Activated T-cell treated with anti-CD3 and anti-CD28 coated beads for 1 hour (primary cell): ENCODE measurements at places on chromosomes 2 and 18.

GRCh38 chr2:109613081-109613921 lies 465 bp downstream of the SEPTIN10 start:
- DNase-seq = no peak

DNA sequence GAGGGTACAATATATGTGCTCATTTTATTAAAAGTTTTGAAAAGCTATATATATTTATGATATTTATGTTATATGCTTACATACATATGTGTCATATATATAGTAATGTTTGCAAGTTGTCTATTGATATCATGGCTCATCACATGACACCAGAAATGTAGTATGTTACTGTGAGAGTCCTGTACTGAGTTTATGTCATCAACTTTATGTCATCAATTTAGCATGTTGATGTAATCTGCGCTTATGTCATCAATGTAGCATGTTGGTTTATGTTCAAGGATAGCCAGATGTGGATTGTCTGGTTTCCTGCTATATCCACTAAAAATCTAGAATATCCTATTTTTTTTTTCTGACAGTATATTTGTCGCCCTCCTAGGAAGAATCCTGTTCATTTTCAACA lies 77.4 kb downstream of the APLF start:
- no peak for DNase-seq

- DNase-seq = no peak
Measured at GRCh38 chr2:17162713-17163112, 355.5 kb downstream of the RAD51AP2 start.

GRCh38 chr18:43382641-43383403 lies 105.5 kb upstream of the SYT4 start:
- DNase-seq = no peak

DNA sequence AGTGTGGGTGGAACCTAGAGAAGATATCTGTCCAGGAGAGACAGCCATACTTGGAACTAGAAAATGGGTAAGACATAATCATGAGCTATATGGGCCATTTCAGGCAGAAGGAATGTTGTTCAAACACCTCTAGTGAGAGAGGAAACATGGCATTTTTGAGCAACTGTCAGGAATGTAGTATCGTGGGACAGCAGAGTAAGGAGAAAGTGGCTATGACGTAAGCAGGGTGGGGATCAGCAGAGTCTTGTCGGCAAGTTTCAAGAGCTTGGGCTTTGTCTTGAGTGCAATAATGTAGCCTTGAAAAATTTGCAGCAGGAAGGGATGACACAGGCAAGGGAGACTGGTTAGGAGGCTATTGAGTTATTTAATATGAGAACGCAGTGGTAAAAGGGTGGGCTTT lies 20.4 kb downstream of the SERPINB7 start:
- no peak for DNase-seq

DNA sequence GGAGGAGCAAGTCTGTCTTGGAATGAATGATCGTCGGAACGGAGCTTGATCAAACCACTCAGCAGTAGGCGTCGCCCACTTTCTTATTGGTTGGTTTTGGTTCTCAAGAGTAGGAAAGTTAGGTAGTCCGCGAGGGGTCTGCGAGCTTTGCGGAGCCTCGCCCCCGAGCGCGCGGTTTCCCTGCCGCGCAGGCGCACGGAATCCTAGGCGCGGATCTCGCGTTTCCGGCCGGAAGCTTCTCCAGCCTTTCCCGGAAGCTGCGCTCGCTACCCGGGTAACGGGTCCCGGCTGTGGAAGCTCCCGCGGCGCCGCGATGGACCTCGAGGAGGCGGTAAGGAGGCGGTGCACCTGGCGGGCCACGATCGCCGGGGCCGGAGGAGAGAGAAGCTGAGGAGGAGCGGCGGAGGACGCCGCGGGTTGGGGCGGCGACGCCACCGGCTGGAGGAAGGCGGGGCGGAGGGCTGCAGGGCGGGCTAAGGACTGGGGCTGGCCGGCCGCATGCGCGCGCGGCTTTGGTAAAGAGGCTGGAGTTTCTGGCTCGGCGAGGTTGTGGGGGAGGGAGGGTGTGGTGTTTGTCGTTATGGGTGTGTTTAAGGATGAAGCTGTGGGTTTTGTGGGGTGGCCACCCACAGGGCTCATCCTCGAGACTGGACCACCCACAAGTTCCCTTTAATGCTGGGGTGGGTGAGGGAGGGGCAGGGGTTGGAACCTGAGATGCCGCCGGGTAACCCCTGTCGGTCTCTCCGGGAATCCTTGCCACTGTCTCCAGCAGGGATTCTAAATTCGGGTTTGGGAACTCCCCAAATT lies at the start of gene TAF1B:
TAF1B (plus strand) TSS at position 246 of the 807 bp plus-strand sequence; CDS start at position 314, 68 bp downstream.
- DNase-seq = peak; percentile 73

GRCh38 chr18:45962461-45962860 lies 4.7 kb downstream of the EPG5 start:
- DNase-seq = no peak

DNA sequence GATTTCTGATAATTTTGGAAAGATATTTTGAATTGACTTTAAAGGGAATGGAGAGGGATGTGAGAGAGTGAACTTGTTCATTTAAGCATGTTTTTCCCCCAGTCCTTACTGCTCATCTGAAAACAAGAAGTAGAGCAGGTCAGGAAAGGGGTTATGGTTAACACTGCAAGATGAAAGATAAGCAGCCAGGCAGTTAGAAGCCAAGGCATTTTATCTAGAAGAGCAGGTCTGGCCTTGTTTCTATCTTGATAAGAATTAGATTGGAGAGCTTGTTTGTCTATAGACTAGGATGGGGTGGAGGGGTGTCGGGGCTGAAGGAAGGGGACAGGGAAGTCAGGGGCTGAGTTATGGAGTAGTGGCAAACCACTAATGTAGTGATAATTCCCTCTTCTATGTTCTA lies 171.6 kb downstream of the IKZF2 start:
- no peak for DNase-seq

DNA sequence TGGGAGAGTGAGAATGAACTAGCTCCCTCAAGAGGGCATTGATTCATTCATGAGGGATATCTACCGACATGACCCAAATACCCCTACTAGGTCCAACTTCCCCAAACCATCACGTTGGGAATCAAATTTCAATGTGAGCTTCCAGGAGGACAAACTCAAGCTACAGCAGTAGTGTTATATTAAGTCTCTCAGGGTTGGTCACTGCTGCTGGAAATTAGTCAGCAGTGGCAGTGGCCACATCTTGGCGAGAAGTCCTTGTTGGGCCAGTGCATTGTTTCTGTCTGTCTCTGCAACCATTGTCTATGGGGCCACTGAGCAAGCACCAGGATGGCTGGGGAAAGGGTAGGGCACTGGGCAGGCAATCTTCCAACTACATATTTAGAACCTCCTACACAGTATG lies 47.5 kb downstream of the THUMPD2 start:
- no peak for DNase-seq

- no peak for DNase-seq
Measured at GRCh38 chr2:33370636-33371265, 105.7 kb upstream of the RASGRP3 start.

DNA sequence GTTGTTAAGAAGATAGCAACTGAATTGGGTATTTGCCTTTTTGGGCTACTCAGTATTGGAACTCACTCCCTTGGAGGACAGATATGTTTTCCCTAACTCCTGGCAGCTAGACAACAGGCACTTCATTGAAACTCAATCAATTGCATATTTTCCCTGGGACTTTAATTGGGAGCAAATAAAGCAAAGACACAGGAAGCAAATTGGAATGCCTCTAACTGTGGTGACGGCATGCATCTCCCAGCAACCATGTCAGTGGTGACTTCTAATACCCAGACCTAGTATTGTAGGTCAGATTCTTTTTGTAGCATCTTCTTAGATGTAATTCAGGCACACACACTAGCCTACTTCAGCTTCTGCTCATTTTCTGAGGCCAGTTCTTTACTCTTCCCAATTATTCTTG lies 164.2 kb upstream of the SETBP1 start:
- no peak for DNase-seq

DNA sequence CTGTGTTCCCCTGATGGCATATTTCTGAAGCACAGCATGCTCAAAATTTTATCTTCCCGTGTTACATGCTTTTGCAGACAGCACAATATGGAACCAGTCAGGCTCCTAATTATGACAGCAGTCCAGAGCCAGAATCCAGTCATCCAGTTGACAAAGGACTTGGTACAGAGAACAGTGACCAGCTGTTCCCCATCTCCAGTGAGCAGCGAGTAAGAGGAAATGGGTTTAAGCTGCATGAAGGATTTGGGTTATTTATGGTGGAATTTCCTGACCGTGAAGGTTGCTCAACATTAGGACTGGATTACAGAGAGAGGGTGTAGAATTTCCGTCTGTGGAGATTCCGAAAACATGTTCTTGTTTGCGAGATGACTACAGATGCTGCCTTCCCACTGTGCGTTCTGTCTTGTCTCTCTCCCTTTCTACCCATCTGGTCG lies 24.4 kb downstream of the SGPP2 start:
- no peak for DNase-seq

DNA sequence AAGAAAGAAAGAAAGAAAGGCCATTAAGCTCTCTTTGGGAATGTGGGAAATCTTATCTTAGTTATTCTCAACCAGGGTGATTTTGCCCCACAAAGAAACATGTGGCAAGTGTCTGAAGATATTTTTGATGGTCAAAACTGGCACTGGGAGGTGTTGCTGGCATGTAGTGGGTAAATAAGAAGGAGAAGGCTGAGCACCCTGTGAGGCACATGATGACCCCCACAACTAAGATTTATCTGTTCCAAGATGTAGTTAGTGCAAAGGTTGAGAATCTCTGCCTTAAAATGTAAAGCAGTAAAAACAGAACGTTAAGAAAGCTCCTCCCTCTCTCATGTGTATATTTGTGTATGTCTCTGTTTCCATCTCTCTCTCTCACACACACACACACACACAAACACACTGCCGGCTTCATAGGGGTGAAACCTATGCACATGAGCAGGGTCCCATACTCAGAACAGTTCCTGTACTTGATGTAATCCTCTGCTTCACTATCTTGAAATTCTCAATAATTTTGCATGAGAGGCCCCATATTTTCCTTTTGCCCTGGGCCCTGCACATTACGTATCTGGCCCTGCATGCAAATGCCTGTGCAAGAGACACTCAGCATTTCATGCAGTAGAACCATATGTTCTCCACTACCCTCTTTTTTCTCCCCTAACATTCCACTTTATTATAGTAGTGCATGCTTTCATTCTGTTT lies 94.3 kb downstream of the MREG start:
- no peak for DNase-seq

- DNase-seq = no peak
Measured at GRCh38 chr2:47359375-47359868, 43.5 kb upstream of the MSH2 start.

- DNase-seq = no peak
Measured at GRCh38 chr2:204321910-204322751, 223.1 kb upstream of the PARD3B start.

GRCh38 chr2:217831306-217831705 lies 171.5 kb downstream of the TNS1 start:
- no peak for DNase-seq

DNA sequence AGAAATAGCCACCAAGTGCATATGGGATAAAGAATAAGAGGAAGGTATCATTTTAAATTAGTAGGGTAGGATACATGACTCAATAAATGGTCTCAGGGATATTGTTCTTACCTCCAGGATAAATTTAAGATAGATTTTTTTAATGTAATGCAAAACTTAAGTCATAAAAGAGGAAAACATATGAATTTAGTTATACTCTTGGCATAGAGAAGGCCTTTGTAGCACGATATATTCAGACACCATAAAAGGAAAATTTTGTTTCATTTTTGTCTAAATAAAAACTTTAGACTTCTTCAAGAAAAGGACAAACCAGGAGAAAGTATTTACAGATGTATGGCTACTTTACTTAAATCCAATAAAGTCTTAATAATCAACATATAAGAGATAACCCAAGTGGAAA lies 78.5 kb upstream of the CAB39 start:
- DNase-seq = no peak

DNA sequence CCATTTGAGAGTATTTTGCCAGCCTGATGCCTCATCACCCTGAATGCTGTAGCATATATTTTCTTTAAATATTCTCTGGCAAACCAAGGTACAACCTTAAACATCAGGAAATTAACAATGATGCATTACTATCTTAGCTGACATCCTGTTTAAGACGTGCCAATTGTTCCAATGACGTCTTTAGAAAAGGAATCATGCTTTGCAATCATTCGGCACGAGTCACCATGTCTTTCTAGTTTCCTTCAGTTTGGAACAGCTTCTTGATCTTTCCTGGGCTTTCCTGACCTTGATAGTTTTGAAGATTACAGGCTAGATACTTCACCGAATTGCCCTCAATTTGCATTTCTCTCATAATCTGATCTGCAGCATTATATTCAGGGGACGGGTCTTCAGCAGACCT lies 88.2 kb upstream of the GLI2 start:
- DNase-seq = no peak

DNA sequence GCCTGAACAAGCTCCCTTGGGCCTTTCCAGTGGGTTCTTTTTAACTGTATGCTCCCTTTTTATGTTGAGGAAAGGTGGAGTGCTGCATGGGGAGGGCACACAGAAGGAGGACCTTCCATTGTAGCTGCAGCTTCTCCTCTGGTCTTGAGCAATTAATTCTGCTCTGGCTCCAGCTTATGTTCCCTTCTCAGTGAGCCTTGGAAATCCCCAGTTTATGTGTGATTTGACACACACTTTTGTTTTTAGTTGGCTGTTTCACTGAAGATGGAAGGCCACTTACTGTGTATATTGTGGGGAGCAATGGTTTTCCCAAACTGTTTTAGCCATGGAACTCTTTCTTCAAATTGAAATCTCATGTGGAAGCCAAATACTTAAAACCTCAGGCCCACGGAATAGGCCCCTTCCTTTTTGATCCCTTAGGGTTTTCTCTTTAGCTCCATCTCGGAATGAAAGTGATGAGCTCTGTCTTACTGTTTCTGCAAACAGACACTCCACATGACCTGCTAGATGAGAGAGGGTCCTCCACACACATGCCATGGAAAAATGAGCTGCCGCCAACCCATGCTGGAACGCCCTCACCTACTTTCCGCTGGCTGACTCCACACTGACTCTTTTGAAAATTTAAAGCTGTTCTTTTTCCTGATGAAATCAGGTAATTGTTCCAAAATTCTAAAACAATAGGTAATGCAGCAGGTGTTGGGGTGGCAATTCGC lies 280.9 kb upstream of the SIX2 start:
- DNase-seq = no peak

DNA sequence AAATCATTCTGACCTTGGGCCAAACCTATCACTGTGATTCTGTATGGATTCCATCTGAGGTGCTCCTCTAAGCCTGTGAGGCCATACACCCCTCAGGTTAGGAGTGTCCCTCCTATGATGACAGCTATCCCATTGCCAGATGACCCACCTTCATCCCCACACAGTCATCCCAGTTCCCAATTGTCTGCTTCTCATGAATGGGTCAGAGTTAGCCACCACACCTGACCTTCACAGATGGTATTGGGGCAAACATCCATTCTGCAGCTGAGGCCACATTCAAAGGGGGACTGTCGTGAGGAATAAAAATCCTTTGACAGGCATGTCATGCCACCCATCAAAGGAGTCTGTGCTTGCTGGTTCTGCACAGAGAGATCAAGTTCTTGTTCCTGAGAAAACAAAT lies 155.2 kb downstream of the AGPS start:
- no peak for DNase-seq
